ENCODE measurements at places on chromosomes 1 and 21.

GRCh38 chr1:10898921-10899320 lies 102.5 kb upstream of the CASZ1 start:
- no peak for DNase-seq

DNA sequence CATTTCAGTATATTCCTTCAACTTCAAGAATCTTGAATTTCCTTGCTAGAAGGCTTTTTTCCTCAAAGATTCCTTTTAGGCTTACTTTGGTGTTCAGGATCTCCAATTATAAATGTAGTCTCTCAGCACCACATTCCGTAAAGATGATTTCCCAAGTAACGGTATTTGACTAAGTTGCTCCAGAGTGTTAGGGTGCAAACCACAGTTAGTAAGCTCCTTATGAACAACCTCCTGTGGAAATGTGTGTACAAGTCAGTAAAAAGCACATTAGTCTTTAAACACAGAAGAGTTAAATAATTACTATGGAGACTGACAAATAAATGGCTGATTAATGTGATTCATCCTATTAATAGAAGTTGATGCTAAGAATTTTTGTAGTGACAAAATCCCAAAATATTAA lies 10.3 kb downstream of the DONSON start:
- DNase-seq = peak; percentile 67

GRCh38 chr1:192809307-192810252 lies 741 bp downstream of the RGS2 start:
- DNase-seq = peak; percentile 53

- peak; percentile 87 for DNase-seq
These were observed 84.6 kb downstream of the LAMC2 start for GRCh38 chr1:183270541-183271141.

GRCh38 chr21:44320847-44321246 lies 18.3 kb downstream of the CFAP410 start:
- DNase-seq = no peak

Measured in fibroblast of skin of abdomen (primary cell).